Stimulated activated CD8-positive, alpha-beta memory T cell treated with anti-CD3 and anti-CD28 coated beads, Interleukin-4, amount 100 ng/mL, for 1 hour (primary cell): ENCODE measurements at places on chromosomes 13 and 19.

DNA sequence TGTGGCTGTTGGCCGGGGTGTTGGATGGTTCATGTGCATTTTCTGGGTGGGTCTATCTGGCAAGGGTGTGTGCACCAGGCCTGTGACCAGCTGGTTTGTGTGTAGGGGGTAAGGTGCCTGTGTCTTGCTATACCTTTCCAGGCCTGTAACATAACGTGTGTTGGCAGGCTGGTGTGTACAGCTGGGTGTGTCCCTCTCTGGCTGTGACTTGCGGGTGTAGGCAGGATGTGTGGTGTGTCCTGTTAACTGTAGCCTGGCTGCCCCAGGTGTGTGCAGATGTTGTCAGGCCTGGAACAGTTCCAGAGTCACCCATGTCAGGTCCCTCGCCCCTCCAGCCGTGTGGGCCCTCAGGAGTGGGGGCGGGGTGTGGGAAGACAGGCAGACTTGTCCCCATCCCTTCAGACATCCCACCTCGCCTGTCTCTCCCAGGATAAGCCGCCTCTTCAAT, 9.8 kb downstream of the KCTD15 start:
- no peak for DNase-seq

- no peak for DNase-seq
Observed at GRCh38 chr13:91014696-91015095, 332.8 kb upstream of the MIR17HG start.

DNA sequence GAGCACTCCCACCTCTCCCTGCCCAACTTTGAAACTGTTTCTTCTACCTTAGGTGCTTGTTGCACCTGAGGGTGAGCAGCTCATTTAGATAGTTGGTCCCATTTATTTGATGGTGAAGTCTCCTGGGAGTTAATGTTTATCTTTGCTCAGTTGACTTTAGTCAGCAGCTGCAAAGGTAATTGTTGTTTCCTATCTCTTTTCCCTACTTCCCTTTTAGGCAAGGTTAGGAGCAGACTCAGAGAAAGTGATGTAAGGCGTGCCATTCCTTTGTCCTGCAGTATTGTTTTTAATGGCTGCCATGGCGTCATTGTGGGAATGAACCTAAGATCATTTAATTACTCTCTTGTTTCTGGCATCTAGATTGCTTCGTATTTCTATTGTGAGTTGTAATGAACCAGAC, 11.6 kb downstream of the AKAP11 start:
- DNase-seq: no peak

- DNase-seq: peak; percentile 29
Observed at GRCh38 chr19:12665281-12665573, 1.3 kb downstream of the MAN2B1 start.

DNA sequence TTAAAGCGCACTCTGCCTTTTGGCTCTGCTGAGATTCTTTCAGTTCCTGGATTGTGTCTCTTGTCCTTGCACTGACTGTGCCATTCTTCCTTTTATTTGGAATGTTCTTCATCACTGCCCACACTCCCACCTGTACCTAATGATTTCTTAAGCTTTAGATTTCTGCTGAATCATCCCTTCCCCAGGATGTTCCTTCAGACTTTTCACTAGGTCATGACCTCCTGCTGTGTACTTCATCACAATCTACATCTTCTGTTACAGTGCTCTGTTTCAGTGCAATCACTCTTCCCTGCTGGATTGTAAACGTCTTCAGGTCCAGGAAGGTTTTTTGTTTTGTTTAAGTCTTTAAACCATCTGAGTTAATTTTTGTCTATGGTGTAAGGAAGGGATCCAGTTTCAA, 281.0 kb downstream of the ATP8A2 start:
- DNase-seq: no peak

GRCh38 chr19:1432507-1432887, 5.7 kb upstream of the RPS15 start:
- no peak for DNase-seq

DNA sequence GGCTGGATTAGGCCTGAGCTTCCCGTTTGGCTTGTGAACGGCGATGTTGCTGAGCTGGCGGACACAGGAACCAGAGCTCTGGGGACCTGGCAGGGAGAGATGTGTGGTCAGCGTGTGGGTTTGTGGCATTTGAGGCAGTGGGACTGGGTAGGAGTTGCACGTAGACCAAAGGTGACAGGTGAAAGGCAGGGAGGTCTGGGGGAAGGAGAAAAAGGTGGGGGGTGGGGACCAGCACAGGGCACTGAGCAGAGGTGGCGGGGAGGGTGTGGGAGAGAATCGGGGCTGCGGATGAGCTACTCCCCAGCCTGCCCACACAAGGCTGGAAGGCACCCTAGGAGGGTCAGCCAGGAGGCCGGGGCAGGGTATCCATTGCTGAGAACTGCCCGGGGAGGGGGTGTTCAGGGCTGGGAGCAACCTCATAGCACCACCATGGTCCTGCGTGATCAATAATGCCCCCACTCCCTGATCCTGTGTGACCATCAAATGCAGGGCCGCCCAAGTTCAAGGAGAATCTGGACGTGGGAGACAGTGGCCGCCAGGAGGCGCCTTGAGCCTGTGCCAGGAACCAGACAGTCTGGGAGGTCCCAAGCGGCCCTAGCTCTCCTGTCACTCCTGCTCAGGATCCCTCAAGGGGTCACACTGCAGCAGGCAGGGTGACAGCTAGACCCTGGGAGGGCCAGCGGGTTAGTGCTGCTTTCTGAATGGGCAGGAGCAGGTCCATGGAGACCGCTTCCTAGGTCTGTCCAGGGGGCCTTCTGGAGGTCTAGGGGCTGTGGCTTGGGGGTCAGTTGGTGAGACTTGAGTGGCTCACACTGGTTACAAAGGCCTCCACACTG, 12.8 kb upstream of the SELENOW start:
- DNase-seq: no peak

- no peak for DNase-seq
Observed at GRCh38 chr13:90675129-90675528, 672.4 kb upstream of the MIR17HG start.

DNA sequence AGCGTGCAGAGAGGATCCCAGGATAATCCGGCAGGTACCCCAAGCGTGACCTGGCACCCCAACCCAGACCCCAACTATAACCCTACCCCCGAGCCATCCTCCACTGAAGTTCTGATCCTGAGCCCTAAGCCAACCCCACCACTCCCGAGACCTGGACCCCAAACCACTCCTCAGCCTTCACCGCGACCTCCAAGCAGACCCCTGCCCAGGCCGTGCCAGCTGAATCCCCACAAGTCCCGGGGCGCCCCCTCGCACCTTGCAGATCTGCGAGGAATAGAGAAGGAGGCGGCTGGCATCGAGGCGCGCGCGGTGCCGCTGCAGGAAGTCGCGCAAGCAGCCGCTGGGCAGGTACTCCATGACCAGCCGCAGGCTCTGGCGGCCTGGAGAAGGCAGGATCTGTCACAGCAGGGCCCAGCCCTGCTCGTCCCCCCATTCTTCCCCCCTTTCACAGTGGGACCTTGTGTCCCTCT, 10.1 kb upstream of the INSL3 start:
- no peak for DNase-seq

DNA sequence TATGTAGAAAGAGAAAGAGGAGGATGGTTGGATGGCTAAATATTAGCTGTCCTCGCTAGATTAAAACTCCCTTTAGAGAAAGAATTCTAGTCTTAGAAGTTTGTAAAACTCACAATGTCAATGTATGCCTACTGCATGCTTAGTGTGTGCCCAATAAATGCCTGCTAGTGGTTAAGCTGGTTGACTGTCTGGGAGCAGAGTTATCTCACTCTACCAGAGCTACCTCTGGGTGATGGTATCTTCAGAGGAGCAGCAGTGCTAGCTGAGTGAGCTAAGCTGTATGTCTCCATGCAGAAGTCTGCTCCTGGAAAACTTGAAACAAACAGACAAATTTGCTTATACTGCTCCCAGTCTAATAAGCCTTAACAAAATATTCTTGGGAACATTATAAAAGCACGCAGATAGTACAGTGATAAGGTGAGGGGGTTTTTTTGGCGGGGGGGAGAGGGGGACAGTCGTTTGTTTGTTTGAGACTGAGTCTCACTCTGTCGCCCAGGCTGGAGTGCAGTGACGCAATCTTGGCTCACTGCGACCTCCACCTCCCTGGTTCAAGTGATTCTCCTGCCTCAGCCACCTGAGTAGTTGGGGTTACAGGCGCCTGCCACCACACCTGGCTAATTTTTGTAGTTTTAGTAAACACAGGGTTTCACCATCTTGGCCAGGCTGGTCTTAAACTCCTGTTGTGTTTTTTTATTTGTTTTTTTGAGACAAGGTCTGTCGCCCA, 202.8 kb upstream of the TSC22D1 start:
- no peak for DNase-seq

DNA sequence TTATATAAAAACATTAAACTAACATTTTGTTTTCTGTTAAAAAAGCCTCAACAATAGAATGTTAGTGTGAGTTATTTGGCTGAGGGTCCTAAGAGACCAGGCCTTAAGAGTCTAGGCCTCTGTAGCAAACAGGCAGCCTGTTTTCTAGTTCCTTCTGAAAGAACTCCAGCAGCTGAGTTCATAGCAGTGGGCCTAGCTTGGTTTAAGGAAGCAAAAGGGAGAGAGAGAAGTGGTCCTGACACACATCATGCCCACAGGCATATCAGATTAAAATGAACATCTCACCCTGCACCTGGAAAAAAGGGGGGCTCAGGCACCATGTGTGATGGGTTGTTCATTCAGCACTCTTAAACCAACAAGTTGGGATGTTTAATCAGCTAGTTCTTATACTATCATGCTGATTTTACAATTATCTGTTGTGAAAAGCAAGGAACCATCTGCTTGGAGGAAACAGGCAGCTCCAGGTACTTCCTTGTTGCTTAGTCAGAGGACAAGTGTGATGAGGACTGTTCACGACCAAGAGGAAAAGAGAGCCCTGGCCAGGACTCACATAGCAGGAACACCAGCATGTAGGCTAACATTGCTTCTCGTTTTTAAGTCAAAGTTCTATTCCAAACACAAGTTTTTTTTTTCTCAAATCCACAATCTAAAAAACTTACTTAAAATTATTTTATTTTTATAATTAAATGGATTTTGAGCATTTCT, 81.3 kb upstream of the FRY start:
- DNase-seq: no peak

DNA sequence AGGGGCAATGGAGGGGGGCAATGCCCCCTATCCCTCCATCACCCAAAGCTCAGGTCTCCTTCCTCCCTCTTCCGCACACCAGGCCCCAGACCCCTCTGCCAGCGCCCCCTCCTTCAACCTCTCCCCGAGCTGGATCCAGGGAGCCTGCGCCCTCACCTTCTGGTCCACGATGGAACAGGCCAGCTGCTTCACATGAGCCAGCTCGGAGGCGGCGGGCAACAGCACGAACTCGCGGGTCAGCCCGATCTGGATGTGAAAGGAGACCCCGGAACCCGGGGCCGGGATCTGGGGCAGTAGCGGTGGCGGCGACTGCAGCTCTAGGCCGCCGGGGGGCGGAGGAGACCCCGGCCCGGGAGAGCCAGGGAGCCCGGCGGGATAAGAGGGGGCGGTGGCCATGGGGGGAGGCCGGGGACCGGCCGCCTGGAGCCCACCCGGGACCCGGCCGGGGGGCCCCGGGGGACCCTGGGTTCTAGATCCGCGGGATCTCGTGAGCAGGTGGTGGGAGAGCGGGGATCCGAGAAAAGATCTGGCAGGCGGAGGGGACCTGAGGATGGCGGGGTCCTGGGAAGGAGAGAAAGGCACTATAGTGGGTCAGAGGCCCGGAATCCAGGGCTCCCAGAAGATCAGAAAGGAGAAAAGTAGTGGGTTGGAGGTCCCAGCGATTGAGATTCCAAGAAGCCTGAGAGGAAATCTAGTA, 791 bp downstream of the PRKD2 start:
- no peak for DNase-seq

DNA sequence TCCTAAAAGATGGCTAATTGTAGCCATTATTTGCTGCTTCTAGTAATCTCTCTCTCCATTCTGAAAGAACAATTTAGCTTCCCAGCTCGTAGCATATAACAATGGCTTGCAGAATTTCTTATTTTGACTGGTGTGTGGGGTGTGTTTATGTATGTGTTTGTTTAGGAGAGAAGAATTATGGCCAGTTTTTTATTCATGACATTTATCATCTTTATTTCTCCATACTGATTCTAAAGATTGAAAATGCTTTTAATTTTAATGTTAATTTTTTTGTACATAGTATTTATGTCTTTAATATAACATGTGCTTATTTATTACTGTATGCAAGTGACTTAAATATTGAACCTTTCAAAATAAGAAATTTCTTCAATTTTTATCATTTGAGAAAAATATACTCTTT, 115.8 kb upstream of the TMTC4 start:
- DNase-seq: no peak

- DNase-seq: no peak
Observed at GRCh38 chr13:85142351-85142927, 656.8 kb downstream of the SLITRK6 start.

DNA sequence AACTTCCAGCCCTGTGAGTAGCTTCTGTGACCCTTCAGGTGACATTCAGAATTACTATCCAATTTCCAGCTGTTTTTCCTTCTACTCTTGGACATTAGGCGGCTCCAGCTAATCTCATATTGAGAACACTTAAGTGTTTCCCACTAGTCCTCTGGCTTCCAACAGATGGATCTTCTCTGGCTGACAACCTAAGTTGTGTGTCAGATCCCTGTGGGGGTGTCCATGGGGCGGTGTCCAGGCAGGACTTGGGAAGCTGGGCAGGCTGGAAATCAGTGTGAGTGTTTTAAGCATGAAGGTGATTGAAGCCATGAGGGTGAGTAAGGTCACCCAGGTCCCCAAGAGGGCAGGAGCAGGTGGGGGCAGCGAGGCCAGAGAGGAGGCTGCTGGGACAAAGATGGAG, 10.1 kb downstream of the CNOT3 start:
- DNase-seq: no peak

DNA sequence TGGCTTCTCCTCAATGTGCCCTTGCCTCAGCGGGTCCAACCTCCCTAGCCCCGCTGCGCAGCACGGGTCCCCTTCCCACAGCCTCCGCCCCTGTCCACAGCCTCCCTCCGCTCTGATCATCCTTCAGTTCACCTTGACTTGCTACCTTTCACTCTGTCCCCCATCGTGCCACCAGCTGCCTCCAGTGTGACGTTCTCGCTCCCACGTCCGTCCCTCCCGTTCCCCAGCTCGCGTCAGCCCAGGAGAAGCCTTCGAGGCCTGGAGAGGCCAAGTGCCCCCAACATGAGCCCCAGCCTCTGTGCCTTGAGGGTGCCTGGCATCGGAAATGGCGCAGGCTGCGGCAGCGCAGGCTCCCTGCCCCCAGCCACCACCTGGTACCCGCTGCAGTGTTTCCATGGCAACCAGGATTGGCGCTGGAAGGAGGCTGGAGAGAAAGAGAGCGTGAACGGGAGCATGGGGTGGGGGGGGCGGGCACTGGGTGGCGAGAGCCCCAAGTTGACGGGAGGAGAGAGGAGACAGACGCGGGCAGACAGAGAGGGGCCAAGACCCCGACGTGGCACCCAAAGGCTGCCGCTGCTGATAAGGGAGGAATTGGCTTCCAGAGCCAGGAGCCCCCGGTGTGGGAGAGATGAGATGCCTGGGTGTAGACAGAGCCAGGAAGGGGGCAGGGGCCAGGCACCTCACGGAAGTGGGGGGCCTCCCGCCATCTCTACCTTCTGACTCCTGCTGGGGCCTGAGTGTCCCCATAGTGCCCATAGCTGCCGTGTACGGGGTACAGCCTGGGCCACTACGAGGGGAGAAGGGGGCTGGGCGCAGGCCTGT, 844 bp upstream of the ASPDH start:
- DNase-seq: no peak

GRCh38 chr19:18307271-18307681, 15.6 kb downstream of the LSM4 start:
- DNase-seq: no peak

GRCh38 chr19:28294395-28294794, 918.6 kb downstream of the UQCRFS1 start:
- DNase-seq: no peak

GRCh38 chr13:113337556-113337955, 26.4 kb downstream of the GRTP1 start:
- DNase-seq: no peak
